ENCODE measurements at places on chromosomes 1 and 21.

DNA sequence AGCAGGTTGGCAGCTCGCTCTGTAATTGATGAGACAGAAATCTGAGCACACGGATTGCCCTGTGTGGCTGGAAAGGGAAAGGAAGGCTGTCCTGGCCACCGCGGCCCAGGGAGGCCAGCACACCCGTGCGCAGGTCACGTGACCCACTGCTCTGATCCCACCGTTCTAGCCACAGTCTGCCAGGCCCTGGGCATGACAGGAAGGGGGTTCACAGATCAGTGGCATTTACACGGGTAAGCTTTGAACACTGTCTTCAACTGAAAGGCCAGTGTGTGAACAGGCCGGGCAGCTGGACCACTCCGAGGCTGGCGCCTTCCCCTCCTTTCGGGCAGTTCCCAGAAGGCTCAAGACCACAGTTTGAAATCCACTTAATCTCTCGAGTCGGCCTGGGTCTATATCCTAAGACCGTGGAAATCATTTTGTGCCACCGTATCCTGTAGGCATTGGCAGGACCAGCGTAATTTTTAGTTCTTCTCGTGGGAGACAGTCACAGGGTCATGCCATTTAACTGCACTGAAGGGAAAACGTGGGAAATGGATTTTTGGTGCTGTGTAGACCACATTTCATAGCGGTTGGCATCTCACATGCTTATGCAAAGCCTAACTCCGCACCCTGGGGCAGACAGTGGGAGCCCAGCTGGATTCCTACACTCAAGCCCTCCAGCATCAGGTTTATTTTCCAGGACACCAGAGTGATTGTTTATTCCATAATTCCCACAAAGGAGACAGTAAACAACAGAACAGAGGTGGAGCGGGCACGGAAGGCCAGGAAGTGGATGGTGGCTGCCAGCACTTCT, 3.1 kb upstream of the ADARB1 start:
- no peak for DNase-seq

DNA sequence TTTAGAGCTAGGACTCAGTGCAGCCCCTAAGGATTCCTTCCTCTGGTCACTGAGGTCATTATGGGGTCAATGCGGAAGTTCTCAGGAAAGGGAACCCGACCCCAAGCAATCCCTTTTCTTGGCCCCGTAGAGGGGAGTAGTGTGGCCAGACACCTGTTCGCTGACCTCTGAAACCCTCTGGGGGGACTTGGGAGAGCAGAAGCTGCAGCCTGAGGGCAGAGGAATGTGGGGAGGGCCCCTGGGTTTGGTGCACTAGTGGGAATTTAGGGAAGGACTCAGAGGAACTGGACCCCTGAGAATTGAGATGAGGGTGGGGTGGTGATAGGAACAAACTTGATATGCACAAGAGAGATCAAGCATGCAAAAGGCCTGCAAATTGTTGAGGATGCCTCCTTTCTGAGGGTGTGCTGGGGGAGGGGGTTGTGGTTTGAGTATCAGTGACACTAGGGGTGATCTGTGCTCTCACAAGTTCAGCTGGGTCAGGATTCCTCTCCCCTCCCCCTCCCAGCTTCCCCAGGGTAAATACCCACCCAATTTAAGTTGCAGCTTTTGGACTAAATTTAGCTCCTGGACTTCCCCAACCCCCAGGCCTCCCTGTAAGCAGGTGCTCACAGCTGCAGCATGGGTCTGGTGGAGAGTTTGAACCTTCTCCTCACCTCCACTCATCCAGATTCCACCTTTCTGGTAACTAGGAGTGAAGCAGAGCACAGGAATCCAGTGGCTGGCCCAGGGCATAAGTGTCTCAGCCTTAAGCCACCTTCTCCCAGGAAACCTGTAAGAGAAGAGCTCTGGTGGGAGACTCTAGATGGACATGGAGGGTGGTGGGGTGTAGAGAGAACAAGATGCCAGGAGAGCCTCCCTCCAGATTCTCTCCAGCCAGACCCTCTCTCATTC, 13.5 kb downstream of the ADAMTSL4 start:
- DNase-seq: no peak

GRCh38 chr1:232797856-232798510, 7.2 kb upstream of the MAP10 start:
- DNase-seq: no peak

DNA sequence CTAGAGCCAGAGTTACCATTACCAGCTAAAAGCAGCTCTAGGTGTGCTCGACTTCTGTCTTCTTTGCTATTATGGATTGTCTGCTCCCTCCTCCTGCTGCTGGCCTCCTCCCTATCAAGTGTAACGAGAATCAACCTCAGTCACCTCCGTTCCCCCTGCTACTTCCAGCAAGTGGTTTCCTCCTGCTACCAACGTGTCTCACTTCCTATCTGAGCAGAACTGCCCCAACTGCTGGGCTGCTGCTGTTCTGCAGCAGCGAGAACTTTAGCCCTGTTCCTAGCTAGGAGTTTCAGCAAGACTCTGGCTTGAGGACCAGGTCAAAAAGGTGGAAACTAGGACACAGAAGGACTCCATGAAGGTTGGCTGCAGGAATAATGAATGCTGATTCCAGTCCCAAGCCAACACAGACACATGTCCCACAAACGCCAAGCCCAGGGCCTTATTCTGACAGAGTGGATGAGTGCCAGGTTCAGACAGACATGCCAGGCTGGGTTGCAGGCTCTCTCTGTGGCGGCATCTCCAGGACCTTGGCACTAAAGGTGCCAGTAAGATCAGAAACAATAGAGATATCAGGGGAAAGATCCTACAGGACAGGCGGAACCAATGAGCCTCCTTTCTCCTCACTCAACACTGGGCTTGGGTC, 46.9 kb downstream of the CD34 start:
- DNase-seq: no peak

- DNase-seq: no peak
These were observed 46.7 kb upstream of the OSBPL9 start for GRCh38 chr1:51570063-51570710.

GRCh38 chr1:91750398-91750996, 135.5 kb downstream of the TGFBR3 start:
- DNase-seq: no peak

- no peak for DNase-seq
These were observed 229.2 kb downstream of the RHOU start for GRCh38 chr1:228964178-228965089.

DNA sequence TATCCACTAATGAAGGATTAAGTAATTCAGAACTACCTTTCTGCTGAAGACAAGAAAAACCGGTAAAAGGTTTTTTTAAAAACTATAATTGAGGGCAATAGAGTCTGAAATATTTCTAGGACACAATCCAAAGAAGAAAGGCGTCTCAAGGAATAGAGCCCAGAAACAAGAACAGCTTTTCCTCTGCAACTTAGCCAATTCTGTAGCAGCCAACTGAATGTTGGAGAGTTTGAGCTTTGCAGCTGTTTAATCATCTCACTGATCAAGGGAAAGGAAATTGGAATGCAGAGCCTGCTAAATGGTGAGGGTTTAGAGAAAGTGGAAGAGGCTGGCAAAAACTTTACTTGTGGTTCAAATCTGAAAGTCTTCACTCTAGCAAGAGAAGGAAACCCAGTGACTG, 818.9 kb downstream of the KCNT2 start:
- no peak for DNase-seq

GRCh38 chr21:28538987-28539622, 453.6 kb downstream of the LTN1 start:
- no peak for DNase-seq

DNA sequence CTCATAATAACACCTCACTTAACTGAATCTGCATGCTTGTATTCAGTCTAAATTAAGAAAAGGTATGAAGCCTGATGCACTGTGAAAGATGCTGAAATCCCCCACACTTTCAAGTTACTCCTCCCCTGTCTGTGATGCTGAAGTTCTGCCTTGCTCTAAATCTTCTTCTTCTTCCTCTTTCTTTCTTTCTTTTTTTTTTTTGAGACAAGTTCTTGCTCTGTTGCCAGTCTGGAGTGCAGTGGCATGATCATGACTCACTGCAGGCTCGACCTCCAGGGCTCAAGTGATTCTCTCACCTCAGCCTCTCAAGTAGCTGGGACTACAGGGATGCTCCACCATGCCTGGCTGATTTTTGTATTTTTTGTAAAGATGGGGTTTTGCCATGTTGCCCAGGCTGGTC, 231.0 kb upstream of the B3GALT2 start:
- DNase-seq: no peak

DNA sequence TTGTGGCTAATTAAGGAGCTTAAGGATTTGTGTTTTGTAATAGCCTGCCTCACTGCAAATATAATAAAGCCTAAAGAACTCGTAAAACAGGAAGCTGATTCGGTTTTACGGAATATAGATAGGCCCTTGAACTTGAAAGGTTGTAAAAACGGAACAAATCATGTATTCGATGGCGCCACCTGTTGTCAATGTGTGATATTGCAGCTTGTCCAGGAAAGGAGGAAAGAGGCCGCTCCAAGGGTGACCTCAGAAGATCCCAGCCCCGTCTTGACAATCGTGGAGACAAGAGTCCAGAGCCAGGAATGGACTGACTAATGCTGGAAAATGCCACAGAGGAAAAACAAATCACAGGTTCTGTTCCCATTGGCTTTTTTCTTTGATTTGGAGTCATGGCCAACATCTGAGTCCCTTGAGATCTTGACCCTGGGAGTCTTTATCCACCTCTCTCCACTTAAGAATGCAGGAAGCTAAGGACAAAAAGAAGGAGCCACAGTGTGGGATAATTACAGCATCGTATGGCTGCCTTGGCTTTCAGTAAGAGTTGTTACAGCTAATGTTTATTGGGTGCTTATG, 7.0 kb upstream of the IGSF21 start:
- peak; percentile 55 for DNase-seq

DNA sequence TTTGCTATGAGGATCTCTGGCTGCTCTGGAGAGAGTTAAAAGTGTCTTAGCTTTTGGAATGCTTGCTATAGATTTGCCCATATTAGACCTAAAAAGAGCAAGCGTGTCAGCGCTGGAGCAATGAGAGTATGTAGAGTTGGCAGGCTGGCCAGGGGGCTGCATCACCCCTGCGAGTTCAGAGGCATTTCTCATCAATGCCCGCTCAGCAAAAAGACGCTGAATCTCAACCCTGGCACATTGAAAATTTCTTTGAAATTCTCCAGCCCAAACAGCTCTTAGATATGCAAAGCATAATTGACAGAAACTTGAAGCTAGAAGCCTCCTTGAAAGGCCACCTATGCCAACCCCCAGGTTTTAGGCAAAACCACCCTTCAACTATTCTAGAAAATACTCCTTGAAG, 135.5 kb upstream of the F3 start:
- DNase-seq: no peak

DNA sequence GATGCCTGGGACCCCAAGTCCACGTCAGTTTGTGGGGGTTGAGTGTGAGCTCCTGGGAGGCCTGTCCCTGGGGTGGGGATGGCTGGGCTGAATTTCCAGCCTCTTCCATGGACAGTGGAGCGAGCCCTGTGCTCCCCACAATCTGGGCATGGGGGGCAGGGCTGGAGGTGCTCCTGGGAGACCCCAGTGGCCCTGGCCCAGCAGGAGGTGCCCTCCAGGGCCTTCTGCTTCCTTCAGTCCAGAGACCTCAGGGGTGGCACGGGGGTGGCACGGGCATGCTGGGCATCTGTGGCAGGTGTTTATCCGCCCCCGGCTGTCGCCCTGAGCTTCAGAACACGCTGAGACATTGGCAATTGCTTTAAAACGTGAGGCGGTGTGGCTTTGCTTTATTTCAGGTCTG, 40.9 kb downstream of the MORN1 start:
- DNase-seq: no peak

DNA sequence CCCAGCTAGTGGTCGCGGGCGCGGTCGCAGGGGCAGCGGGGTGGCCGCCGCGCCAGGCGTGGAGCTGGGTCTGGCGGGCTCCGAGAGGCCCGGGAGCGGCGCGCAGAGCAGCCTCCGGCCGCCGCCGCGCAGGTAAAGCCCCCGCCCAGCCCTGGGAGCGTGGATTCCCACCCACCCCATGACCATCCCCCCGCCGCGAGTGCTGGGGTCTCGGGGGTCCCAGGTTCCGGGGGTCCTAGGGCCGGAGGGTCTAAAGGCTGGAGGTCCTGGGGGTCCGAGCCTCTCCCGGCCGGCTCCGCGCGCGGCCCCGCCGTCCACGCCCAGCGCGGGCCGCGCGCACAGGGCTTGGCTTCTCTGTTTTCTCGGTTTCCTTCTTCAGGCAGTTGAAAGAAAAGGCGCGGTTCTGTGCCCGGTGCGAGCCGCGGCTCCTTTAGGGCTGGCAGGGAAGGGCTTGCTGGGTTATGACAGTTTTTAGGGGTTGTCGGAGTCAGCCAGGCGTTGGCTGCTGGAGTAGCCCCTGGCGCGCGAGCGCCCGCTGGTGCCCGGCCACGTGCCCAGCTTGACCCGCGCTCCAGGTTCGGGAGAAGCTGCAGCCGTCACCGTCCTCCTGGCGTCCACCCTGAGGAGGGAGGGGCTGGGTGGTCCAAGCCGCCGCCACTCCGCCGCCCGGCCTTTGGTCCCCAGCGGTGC, 359 bp downstream of the LRRC3 start:
- peak; percentile 13 for DNase-seq

DNA sequence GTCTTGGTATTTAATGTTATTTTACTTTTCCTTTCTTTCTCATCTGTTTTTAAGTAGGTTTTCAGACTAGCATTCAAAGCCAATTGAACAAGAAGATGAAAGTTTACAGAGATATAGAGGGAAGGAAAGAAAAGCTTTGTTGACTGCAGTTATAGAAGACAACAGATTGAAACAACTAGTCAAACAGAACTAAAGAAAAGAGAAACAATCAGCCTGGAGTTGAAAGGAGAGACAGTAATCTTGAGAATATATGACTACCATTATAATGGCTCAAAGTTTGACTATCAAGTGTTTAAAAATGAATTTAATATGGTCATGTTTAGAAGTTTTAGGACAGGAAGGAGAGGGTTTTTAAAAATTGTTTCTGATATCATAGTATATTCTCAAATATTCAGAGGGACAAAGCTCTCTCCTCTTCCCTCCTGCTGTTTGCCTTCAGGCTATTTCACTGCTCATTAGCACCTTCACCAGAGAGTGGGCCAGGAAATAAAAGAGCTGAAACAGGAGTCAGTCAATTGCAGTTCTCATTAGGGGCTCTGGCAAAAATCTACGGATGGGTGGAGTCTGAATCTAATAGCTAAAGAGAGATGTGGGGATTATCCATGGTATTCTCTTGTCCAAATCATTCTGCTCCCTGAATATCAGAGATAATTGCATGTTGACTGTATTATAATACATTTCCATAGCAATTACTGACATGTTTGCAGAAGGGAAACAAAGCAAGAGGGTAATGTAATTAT, 577.8 kb downstream of the BRINP3 start:
- DNase-seq: peak; percentile 0

DNA sequence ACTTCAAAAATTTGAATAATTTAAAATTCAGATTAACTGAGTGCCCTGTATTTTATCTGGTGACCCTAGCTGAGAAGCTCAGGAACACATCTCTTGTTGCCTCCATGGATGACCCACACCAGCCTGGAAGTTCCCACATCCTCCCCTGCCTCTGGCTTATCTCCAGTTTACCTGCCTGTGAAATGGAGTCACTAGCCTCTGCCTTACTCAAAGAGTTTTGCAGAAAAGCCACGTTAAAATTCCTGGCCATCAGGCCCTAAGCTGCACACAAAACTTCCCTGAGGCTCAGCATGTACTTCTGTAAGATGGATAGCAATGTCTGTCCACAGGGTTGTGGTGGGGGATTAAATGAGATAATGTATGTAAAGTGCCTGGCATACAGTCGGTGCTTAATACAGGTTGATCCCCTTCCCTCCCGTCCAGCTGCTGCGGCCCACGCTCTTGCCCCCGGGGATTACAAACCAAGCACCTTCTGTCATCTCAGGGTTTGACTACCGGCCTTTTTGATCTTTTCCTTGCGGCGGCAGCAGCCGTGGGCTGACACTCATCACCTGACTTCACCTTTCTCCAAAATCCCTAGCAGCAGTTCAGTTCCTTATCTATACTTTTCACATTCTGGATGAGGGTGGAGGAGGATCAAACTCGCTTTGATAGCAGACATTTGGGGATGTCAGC, 136.5 kb downstream of the CSMD2 start:
- DNase-seq: no peak

Measured in NCI-H1092 (cell line).